Posterior cingulate gyrus (tissue), 11 donors: ENCODE measurements at places on chromosomes 6 and 20.

GRCh38 chr6:28794175-28795002 is 129.4 kb downstream of the TRIM27 start:
- no peak for DNase-seq

GRCh38 chr6:87334683-87335082 is 5.6 kb upstream of the GJB7 start:
- no peak for DNase-seq

DNA sequence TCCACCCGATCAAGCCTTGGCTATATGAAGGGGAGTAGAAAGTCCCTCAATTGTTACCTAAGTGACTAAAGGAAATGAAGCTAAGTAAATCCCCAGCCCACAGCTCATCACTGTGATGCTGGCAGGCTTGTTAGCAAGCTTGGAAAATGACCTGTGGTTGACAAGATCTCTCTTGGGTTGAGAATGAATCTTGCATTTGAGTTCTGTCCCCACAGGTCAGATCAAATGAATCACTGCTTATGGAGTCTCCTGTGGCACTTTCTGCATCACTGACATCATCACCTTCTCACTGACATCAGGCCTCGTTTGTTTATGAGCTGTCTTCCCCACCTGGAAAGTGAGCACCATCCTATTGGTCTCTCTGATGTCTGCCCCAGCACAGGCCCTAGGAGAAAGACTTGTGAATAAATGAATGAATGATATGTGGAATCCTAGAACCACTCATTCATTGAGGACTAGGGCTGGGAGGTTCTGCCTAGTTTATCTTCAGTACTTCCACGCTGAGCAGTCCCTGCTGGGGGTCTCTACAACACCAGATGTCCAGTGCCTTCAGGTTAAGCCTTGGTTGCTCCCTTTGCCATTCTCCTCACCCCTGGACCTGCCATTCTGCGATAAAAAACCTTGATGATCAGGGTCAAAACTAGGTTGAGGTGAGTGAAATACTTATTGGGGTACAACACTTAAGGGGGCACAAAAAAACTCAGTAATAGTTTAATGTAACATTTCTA is 318.4 kb upstream of the MOCS1 start:
- DNase-seq: no peak

DNA sequence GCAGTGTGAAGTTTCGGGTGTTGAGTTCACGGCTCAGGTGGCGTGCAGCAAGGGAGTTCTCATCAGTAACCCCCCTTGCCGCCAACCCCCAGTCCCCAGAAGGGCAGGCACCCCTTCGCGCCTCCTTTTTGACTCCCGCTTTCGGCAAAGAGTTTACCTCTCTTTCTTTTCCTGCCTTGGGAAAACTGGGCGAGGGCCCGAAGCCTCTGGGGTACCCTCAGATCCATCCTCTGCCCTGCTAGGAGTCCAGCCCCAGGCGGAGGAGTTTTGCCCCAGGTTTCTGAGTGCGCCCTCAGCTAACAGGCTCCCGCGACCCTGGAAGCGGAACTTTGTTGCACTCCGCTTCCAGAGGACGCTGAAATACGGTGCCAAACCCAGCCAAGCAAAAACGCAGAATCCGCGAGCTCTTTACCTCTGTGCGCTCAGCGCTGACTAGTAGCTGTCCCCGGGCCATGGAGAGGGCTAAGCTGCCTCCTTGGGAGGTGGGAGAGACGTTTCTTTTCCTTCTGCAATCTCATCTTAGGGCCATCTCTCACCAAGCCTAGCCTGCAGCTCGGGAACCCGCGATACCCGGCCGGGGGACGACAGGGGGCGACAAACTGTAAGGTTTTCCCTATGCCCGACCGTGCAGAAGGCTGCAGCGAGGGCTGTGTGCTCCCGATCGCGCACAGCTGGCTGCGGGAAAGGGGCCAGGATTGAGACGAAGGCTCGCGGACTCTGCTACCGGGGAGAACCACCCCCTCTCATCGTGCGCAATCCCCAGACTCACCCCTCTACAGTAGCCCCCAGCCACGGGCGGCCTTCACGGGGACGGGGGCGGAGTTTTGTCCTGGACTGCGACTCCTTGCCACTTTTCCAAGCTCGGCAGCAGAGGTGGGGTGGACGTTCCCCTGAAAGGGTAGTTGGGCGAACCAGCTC is 2.7 kb upstream of the PAX1 start:
- peak; percentile 83 for DNase-seq

DNA sequence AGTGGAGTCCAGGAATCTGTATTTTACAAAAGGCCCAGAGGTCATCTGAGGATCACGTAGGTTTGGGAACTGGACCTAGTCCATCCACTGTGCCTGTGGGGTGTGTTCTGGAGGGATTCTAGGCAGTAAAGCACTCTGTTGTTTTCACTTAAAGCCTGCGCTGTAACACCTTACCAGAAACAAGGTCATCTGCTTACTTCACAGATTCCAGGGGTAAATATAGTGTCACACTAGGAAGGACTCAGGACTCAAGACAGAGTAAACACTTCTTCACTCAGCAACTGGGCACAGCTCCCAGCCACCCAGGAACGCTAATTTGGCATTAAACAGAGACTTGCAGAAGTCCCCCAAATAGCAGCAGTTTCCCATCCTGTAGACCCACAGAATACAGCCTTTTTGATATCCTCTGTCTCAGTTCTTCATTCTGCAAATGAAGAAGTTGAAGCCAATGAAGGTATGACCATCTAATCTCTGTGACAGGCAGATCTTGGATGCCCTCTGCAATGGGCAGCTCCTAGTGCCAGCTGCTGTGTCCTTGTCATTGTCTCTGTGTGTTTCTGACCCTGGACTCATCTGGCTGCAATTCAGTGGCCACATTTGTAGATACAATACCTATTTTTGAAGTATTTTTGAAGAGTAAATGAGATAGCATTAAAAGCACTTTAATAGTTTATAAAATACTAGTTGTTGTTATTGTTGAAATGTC is 129.1 kb downstream of the SLC24A3 start:
- DNase-seq: no peak

GRCh38 chr20:57022306-57022705 is 244.1 kb downstream of the BMP7 start:
- DNase-seq: no peak

GRCh38 chr20:50317609-50318008 is 127.0 kb downstream of the CEBPB start:
- no peak for DNase-seq

DNA sequence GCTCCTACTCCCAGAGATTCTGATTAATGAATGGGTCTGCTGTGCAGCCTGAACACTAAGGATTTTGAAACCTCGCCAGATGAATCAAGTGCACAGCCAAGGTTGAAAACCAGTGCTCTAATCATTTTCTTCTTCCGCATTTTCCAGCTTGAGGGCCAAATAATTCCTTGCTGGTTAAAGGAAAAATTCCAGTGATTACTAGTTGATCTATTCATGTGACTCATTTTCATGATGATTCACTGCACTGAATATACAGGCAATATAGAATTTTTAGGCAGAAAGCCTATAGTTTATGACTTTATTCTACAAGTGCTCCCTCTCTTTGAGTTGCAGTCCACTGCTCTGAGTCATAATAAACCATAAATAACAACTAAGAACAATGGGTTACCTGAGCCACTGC is 80.6 kb upstream of the PROKR2 start:
- DNase-seq: no peak
